T-helper 2 cell (primary cell): ENCODE measurements at places on chromosomes 4 and X.

DNA sequence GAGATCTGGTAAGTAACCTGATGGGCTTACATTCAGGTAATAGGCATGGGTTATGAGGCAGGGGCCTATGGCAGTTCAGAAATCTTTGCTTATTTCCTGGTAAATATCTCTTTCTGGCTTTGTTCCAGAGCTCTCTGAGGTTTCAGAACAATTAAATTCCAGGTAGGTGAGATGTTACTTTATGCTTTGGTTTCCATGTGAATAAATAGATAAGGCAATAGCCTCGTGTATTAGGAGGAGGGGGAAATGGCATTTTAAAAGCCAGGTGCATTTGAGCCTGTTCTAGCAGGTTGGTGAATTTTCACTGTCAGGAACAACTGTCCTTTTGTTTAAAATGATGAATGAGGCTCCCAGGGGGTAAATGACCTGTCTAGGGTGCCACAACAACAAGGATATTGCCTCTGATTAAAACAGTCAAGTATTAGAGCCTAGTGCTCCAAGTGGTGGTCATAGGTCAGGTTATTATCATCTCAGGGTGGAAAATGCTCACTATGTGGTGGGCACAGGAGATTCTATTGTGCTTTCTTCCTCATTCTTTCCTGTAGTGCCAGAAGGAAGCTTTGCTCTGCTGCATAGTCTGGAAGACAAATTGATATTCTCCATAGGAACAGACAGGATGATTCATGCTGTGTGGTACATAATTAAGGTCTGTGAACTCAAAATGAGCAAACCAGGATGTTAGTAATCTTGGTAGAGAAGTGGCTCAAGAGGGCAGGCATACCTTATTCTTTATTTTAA, 296.2 kb downstream of the INPP4B start:
- no peak for DNase-seq

GRCh38 chrX:76657499-76657898, 230.0 kb downstream of the MAGEE1 start:
- no peak for DNase-seq

DNA sequence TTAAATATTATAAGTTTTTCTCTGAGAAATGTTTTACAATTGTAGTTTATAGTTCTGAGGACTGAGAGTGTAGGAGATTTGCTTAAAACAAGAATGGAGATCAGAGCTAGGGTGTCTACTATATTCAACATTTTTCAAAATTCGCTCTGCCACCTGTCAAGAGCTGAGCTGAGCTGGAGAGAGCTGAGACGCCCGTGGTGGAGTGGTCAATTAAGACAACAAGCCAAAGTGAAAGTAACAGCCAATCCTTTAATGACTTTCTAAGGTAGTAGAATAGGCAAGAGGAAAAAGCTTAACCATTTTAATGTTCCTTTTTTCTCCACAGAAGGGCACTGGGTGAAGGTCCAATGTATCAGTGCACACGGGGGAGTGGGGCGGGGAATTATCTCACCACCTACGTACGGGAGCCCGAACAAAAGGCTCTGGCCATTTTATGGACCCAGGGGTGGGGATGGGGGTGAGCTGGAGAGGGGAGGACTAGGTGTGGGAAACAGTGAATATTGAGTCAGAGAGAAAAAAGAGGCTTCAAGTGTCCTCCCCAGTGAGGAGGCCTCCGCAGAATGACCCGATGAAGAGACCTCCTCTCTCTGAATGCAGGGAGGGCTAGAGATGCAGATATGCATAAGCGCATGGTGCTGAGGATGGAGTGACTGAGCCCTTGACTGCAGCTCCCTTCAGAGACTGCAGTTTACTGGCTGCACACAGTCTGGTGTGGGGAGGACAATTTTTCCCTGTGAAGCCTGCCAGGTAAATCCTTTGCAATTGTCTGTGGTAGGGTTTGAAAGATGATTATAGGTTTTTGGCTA, 60.8 kb downstream of the SPCS3 start:
- no peak for DNase-seq

GRCh38 chr4:103802766-103803165, 83.0 kb upstream of the TACR3 start:
- DNase-seq = no peak

- no peak for DNase-seq
Measured at GRCh38 chr4:84639145-84639544, 56.2 kb downstream of the CDS1 start.

GRCh38 chrX:30513284-30513683, 64.3 kb downstream of the TASL start:
- DNase-seq = no peak

DNA sequence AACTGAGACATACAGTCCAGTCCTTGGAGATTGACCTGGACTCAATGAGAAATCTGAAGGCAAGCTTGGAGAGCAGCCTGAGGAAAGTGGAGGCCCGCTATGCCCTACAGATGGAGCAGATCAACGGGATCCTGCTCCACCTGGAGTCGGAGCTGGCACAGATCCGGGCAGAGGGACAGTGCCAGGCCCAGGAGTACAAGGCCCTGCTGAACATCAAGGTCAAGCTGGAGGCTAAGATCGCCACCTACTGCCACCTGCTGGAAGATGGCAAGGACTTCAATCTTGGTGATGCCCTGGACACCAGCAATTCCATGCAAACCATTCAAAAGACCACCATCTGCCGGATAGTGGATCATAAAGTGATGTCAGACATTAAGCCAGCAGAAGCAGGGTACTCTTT, 20.4 kb upstream of the FRMPD3 start:
- DNase-seq = no peak

GRCh38 chr4:1643971-1644735, 40.0 kb downstream of the FAM53A start:
- no peak for DNase-seq

DNA sequence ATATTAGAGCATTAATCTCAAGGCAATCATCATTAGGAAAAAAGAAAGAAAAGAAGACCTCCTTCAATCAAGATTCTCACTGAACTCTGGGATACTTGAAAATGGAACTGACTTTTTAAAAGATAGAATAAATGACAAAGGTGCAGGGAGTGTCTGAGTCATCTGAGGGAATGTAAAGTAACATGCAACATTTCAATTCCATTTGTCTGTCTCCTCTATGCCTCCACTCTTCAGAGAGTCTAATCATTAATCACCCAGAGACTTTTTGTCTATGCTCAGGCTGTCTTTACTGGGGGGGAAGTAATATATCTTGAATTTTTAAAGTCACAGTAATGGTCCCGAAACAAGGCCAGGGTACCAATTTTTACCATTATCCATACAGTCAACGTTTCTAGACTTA, 55.0 kb upstream of the PACRGL start:
- no peak for DNase-seq

GRCh38 chr4:94131212-94131611, 76.5 kb upstream of the SMARCAD1 start:
- no peak for DNase-seq

GRCh38 chr4:112402098-112402497, 104.9 kb downstream of the ALPK1 start:
- DNase-seq = no peak

GRCh38 chr4:133147921-133148689, 989 bp upstream of the PCDH10 start:
- no peak for DNase-seq

GRCh38 chrX:18668071-18668835, 3.7 kb downstream of the RS1 start:
- no peak for DNase-seq

- no peak for DNase-seq
Measured at GRCh38 chrX:136182414-136182813, 35.1 kb downstream of the FHL1 start.

- no peak for DNase-seq
Measured at GRCh38 chr4:115228851-115229250, 115.4 kb upstream of the NDST4 start.

GRCh38 chr4:120281581-120281980, 214.9 kb upstream of the MAD2L1 start:
- DNase-seq = no peak

GRCh38 chrX:4059893-4060292, 346.4 kb upstream of the PRKX start:
- DNase-seq = no peak

- no peak for DNase-seq
Measured at GRCh38 chrX:25968920-25969319, 169.2 kb upstream of the MAGEB18 start.

GRCh38 chr4:25425361-25425760, 48.3 kb downstream of the ANAPC4 start:
- DNase-seq = no peak

DNA sequence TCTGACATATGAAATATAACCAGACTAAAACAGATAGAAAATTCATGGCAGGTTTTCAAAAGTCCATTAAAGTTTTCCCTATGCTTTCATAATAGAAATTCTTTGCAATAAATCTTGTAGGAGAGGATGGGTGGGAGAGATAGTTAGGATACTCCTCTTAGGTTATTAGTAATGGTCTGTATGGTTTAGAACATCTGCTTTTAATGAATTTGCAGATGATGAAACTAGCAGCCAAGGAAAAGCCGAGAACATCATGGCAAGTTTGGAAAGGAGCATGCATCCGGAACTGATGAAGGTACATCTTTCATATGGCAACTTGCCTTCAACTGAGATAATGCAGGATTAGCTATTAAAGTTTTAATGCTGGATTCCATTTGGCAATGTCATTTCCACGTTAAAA, 70.7 kb downstream of the DOCK11 start:
- DNase-seq = no peak

DNA sequence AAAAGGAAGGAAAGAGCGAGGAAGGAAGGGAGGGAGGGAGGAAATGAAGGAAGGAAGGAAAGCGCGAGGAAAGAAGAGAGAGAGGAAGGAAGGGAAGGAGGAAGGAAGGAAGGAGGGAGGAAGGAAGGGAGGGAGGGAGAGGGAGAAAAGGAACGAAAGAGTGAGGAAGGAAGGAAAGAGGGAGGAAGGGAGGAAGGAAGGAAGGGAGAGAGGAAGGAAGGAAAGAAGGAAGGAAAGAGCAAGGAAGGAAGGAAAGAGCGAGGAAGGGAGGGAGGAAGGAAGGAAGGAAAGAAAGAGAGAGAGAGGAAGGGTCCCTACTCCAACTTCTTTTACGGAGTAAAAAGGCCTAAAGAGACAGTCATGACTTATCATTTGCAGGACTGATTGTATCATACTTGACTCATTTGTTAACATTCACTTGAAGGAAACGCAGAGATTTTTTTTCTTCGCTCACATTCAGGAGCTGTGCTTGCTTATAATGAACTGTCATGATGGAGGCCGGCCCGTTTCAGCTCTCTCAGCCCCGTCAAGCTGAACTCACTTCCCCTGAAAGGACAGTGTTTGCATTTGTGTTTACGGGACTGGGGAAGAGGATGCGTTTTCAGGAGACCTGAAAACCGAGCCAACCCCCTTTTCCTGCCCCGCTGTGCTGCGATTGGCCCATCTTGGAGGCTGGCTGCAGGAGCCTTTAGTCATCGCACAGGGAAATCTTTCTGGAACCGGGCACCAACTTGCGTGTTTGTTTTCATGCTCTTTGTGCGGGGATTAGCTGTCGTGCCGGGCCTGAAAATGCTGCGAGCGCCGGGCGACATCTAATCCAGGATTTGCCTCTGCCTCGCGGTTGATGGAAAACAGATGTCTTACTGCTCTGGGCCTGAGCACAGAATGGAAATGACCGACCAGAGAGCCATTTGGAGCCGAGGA, 17.8 kb downstream of the TRIM2 start:
- peak; percentile 77 for DNase-seq

DNA sequence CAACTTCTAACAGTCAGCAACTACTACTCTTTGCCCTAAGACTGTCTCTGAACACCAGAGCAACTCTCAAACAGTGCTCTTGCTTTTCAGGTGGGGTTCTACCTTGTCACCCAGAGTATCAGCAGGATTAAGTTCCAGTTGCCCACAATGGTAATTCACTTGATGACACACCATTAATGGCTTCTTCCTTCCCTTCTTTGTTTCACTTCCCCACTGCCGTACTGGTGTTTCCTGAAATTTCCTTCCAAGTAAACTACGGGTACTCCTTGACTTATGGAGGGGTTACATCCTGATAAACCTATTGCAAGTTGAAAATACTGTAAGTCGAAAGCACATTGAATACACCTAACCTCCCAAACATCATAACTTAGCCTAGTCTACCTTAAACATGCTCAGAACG, 36.6 kb upstream of the PDK3 start:
- DNase-seq = no peak

- DNase-seq = no peak
Measured at GRCh38 chr4:75948822-75949444, 8.1 kb upstream of the NAAA start.

DNA sequence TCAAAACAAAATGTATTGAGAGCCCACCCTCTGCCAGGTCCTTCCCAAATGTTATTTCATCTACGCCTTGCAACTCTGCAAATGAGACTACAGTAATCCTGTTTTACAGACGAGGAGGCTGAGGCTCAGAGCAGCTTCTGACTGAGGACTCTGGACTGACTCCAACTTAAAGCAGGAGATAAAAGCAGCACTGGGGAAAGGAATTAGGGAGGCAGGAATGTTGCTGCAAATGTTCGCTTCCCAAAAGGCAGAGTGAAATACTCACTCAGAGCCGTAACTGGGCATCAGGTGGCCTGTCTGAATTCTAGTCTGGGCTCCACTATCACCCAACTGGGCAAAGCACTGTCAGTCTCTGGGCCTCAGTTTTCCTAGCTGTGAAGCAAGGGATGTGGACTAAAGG, 94.7 kb upstream of the SRD5A3 start:
- no peak for DNase-seq

DNA sequence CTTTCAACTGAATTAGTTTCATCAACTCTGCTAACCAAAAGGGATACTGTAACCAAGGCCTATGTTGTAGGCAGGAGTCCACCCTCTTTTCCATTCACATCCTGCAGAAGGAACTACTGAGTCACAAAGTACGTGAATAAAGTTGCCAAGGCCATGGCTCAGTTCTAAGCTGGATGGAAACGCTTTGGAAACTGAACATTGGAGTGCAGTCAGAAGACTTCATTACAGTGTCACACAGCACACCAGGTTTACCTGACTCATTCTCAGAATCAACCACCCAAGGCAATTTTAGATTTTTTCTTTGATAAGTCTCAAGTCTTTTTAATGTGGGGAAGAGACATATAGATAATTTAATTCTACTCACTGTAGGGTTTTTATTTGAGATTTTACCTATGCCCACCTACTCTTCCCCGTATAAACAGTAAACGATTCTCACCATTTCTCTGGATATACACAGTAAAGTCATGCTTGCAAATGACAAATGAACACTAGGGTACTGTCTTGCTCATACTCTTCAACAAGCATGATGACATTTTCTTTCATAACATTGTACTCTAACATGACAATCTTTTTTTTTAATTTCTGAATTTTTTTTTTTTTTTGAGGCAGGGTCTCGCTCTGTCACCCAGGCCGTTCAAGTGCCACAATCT, 58.9 kb upstream of the RBM47 start:
- no peak for DNase-seq

- DNase-seq = peak; percentile 62
Measured at GRCh38 chr4:76989391-76990061, 40.0 kb downstream of the SEPTIN11 start.

- DNase-seq = no peak
Measured at GRCh38 chr4:18881556-18881955, 860.0 kb upstream of the LCORL start.

DNA sequence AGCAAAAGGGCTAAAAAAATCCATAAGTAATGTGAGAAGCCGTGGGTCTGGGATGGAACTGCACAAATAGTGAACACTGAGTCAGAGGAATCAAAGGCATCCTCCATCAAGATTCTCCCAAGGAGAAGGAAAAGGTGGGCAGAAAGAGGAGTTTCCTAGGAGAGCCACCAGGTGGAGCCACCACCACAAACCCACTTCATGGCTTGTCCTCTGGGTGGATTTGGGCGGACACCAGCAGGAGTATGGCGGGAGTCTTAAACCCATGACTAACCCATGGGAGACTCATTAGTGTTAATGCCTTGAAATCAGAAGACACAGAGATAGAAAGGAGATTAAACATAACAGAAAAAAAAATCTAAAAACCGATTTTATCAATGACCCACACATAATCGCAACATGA, 147.7 kb downstream of the SH3KBP1 start:
- DNase-seq = peak; percentile 8

- DNase-seq = no peak
Measured at GRCh38 chrX:113390531-113390930, 549.9 kb upstream of the AMOT start.
